ENCODE measurements at places on chromosomes 5 and 9. TPM values are rescaled to one million over a fixed set of nuclear protein-coding genes. Genes with fewer than 3 reads are reported as not detected.

GRCh38 chr9:81118416-81118815 is 570.9 kb downstream of the TLE1 start:
- peak; percentile 51 for DNase-seq

GRCh38 chr5:146071171-146071570 is 34.2 kb downstream of the PLAC8L1 start:
- no peak for DNase-seq

DNA sequence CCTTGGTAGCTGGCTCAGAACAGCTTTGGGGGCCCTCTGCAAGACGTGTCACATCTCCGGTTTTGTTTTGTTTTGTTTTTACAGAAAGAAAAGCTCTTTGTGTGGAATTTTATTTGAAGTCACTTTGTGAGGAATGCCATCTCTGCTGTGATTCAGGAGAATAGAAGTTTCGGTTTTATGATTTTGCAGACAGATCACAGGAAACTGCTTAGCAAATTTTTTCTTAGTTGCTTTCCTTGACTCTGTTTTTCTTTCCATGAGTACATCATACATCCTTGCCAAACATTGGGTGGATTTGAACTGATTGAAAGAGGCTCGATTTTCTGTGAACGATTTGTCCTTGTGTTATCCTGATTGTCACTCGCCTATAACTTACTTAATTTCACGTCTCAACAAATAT is 5.1 kb downstream of the SEMA5A start:
- no peak for DNase-seq

GRCh38 chr5:51194671-51195070 is 188.6 kb upstream of the ISL1 start:
- no peak for DNase-seq

DNA sequence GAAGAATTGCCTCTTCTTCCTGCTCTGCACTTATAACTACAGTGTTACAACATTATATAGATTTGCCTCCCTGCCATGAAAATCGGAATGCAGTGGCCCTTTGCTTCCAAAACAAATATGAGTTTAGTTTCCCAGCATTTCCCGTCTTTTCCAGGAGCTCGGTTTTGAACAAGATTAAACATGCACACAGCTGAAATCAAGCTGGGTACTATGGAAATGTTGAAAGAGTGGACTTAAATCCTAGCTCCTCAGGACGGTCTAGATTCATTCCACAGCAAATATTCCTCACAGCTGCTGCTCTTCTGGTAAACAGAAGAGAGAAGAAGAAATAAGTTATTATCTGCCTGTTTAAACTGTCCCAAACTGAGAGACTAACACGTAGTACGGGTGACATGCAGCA is 161.4 kb downstream of the PIK3R1 start:
- no peak for DNase-seq

GRCh38 chr9:89374176-89374575 is 55.9 kb downstream of the SECISBP2 start:
- DNase-seq, result no peak

OTP gene
- total RNA-seq, result not detected

SLC4A9 gene
- total RNA-seq, result not detected

- DNase-seq, result no peak
Measured at GRCh38 chr5:71925608-71926091, 181.6 kb upstream of the MAP1B start.

GRCh38 chr5:146753641-146754040 is 124.9 kb downstream of the PPP2R2B start:
- no peak for DNase-seq

DNA sequence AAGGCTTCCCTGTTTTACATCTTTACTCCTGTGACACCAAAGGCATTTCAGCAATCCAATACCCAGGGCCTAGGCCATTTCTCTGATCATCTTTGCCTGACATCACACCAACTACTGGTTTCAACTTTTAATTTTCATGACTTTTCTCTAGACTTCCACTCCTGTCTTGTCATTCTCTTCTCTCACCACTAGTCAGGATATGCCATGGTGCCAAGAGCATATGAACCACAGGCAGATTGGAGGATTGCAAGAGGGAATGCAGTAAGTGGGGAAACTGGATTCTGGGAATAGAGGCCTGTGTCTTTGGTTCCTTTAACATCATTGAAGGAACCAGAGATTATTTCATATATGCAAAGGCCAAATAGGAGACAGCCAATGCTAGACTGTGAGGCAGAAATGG is 69.3 kb downstream of the ANKRD31 start:
- no peak for DNase-seq

DNA sequence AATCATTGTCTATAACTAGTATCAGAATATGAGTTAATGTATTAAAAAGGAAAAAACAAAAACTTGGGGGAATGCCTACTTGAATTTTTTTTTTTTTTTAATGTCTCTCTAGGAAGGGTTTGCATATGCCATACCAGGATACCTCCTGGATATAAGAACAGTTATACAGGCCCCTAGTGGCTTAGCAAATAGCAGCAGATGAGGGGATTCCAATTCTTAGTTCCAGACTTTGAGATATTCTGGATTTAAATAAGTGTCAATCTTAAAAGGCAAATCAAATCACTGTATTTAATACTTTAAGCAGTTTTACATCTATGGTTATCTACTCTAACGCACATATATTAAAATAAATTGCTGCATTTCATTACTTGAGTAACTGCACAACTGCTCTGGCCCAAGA is 1055.5 kb upstream of the DMAC1 start:
- DNase-seq, result no peak

DNA sequence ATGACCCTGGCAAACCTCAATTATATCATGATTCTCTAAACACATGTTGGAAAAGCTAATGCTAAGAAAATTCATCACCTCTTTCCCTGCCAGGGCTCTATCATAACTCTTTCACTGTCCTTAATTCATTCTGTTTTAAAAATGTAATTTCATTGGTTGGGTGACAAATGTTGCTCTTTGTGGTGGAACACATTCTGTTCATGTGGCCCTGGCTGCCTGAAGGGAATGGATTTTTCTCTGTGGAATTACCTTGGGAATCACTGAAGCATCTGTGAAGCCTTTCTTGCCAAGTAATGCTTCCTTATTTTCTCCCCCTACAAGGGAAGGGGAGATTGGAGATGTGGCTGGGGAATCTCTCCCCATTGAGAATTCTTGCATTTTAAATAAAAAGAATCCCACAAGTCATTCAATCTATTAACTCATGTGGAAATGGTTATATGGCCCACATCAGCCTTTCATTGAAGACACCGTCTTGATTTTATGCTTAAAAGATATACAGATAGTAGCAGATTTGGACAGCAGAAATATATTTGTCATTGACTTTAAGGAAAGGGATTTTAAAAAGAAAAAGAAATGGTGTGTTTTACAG is 201.8 kb upstream of the NMUR2 start:
- no peak for DNase-seq

- no peak for DNase-seq
Measured at GRCh38 chr5:152124409-152125041, 199.9 kb upstream of the GLRA1 start.

MRPS27 gene
- 71.7 TPM for total RNA-seq

CARTPT gene
- not detected for total RNA-seq

GRCh38 chr9:76630916-76631315 is 133.3 kb upstream of the PCA3 start:
- DNase-seq, result no peak

CA9 gene
- total RNA-seq, result 0.10 TPM

DNA sequence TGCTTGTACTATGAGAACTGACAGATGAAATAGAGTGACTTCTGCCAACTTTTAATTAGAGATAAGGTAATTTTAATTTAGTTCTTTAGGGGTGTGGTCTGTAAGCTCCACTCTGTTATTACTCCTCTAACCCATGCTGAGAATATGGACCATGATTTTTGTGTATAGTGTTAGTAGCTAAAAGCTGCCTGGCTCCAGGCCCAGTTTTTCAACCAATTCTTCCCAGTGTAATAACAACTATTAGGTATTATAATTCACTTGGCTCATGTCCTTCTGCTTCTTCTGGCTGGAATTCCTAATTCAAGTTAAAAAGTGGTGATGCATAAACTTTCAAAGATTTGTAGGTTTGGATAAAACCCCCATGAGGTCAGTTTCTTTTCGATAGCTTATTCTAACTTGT is 216.3 kb downstream of the ISL1 start:
- DNase-seq, result no peak

GRCh38 chr5:128574041-128574440 is 36.0 kb upstream of the FBN2 start:
- no peak for DNase-seq

- peak; percentile 96 for DNase-seq
Measured at GRCh38 chr5:140011297-140011802, 31.7 kb downstream of the NRG2 start.

GRCh38 chr5:172004824-172005237 is 1.6 kb downstream of the FBXW11 start:
- DNase-seq, result peak; percentile 49

ITK gene
- not detected for total RNA-seq

C5 gene
- 0.45 TPM for total RNA-seq

- DNase-seq, result no peak
Measured at GRCh38 chr9:110142868-110143481, 65.0 kb downstream of the C9orf152 start.

DNA sequence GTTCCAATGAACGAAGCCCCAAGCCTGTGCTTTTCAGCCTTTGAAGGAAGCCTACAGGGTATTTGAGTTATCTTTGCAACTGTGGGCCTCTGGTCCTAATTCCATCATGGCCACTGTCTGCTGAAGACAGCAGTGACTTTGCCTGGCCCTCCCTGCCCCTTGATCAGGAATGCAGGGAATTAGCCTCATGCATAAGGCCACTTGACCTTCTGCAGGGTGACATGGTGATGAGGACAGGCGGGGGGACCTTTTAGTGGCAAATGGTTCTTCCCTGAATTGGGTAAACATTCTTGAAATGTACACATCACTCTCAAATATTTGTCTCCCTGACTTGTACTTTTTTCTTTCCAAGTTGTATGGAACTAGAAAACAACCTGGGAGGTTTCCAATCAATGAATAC is 25.2 kb upstream of the XPA start:
- no peak for DNase-seq

DNA sequence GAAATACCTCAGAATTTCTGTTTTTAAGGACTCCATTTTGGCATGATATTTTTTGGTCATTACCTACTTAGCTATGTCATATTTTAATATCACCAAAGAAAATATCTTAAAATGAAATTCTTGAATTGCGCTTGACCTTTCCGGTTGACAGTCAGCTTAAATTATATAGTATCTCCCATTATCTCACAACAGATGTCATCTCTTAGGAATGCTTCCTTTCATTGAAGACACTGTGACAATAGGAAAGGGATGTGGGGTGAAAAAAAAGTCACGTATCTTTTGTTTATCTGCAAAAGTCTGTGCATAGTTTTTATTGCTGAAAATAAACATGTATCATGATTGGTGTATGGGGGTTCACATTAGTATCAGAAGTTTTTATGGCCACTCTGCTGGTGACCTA is 105.8 kb downstream of the INVS start:
- no peak for DNase-seq

GRCh38 chr9:105608721-105609598 is 51.0 kb downstream of the FKTN start:
- peak; percentile 69 for DNase-seq

GDNF gene
- 2.7 TPM for total RNA-seq

DNA sequence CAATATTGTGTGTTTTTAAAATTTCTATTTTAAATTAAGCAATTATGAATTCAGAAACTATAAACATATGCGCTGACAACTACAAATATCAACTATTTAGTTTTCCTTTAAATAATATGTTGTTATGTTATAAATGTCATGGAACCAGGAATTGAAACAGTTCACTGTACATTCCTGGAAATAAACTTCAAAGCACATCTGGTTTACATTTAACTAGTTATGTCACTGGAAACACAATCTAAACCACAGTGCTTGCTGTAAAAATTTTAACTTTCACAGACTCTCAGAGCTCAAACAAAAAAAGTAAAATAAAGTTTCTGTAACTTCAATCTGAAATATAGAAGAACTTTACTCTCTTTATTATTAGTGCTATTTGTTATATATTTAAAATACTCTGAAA is 179.2 kb downstream of the FBN2 start:
- DNase-seq, result no peak

GRCh38 chr5:73120222-73121118 is at the start of gene TMEM171:
TMEM171 (plus strand) TSS chr5:73120575; CDS start chr5:73123374, 2,799 bp downstream.
- peak; percentile 69 for DNase-seq

- DNase-seq, result peak; percentile 9
Measured at GRCh38 chr5:95555553-95555952, 652 bp downstream of the ARSK start.

- no peak for DNase-seq
Measured at GRCh38 chr5:176817369-176817840, 7.0 kb downstream of the UNC5A start.

- DNase-seq, result no peak
Measured at GRCh38 chr9:91117474-91117891, 244.2 kb downstream of the AUH start.

TAF9 gene
- total RNA-seq, result 60.5 TPM

DNA sequence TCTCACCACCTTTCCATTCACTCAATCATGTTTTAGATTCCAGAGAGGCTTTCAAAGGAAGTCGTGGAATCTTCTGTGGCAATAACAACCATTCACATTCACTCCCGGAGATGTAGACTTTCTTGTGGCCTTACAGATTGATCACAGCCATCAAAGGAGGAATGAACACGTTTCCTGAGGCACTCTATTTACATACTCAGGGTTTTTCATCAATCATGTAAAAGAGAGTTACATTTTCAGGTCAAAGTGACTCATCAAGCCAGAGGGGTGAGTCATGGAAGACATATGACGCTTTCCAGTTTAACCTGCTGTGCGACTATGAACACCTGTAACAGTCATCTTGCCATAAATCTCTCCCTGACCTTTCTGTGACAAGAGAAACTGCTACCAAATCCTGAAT is 39.3 kb upstream of the RAD23B start:
- DNase-seq, result no peak

TXNDC8 gene
- total RNA-seq, result not detected

NMUR2 gene
- total RNA-seq, result not detected

FAM221B gene
- not detected for total RNA-seq

GRCh38 chr5:7869474-7870136 is 657 bp downstream of the MTRR start:
- DNase-seq, result no peak

BDP1 gene
- 23.9 TPM for total RNA-seq

DNA sequence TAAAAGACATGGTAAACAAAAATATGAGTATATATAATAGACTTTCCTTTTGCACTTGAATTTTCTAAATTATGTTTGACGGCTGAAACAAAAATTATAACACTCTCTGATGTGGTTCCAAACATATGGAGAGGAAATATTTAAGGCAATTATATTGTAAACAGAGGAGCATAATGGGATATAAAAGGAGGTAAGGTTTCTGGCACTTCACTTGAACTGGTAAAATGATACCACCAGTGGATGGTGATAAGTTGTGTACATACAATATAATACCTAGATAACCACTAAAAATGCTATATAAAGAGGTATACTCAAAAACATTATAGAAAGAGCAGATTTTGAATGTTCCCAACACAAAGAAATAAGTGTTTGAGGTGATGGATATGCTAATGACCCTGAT is 192.9 kb upstream of the RAD23B start:
- no peak for DNase-seq

Data from myocyte (in vitro differentiated cells).